ENCODE measurements at places on chromosomes 11 and 22.

- no peak for DNase-seq
These were observed 58.2 kb downstream of the ACER3 start for GRCh38 chr11:76918941-76919386.

- no peak for DNase-seq
These were observed 111.5 kb downstream of the PKNOX2 start for GRCh38 chr11:125275905-125276618.

- no peak for DNase-seq
These were observed 16.0 kb downstream of the CLDN5 start for GRCh38 chr22:19508024-19508776.

GRCh38 chr11:61022311-61023085 is 51.0 kb downstream of the CD6 start:
- DNase-seq: no peak

- no peak for DNase-seq
These were observed 15.4 kb downstream of the GGA1 start for GRCh38 chr22:37624017-37624365.

DNA sequence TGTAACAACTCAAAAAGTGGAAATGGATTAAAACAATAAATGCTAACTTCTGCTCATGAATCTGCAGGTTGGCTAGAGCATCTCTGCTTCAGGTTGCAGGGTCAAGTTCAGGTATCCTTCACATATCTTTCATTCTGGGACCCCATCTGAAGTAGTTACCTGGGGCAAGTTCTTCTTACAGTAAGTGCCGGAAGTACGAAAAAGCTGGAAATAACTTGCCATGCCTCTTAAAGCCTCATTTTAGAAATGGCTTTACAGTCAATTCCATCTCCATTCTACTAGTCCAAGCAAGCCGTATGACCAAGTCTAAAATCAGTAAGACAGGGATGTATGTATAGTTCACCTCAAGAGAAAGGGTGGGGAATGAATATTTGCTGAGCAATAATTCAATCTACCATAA is 93.7 kb downstream of the FCHSD2 start:
- no peak for DNase-seq

DNA sequence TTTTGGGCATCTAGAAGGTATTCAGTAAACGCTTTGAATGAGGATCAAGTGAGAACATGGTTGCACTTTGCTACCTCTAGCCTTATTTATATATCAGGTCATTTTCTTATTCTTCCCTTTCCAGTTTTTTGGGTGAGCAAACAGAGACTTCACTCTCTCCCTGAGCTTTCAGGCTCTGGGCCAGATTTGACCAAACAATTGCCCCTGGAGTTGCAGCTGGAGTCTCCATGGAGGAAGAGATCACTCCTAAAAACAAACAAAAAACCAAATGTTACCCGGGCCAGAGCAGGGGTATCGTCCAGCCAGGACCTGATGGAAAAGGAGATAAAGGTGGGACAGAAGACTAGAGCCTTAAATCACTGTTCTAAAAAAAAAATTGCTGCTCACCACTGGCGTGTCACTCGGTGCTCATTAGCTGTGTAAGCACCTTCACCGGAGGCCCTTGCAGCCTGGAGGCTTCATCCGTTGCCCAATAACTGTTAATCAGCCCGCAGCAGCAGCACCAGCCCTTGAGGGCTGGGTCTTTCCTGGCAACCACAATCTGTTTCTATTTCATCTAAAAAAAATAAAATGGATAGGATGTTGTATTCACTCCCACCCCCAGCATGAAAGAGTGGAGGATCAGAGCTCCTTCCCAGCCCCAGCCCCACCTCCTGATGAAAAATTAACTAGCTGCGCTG is 125.0 kb downstream of the PKNOX2 start:
- no peak for DNase-seq

DNA sequence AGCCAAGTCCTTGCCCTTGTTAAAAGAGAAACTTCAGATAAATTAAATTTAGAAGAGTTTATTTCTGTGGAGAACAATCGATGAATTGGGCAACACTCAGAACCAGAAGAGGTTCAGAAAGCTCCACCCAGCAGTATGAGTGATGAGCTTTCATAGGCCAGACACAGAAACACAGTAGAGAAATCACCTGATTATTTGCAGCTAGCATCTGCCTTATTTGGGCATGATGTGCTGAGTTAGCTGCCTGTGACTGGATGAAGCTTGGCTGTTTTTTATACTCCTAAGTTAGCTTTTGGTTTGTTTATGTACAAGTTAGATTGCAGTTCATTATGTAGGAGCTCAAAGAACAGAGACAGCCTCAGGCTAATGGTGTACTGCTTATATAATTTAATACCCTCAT is 269.5 kb upstream of the SESN3 start:
- no peak for DNase-seq

GRCh38 chr11:86218125-86219084 is 26.1 kb upstream of the EED start:
- no peak for DNase-seq

DNA sequence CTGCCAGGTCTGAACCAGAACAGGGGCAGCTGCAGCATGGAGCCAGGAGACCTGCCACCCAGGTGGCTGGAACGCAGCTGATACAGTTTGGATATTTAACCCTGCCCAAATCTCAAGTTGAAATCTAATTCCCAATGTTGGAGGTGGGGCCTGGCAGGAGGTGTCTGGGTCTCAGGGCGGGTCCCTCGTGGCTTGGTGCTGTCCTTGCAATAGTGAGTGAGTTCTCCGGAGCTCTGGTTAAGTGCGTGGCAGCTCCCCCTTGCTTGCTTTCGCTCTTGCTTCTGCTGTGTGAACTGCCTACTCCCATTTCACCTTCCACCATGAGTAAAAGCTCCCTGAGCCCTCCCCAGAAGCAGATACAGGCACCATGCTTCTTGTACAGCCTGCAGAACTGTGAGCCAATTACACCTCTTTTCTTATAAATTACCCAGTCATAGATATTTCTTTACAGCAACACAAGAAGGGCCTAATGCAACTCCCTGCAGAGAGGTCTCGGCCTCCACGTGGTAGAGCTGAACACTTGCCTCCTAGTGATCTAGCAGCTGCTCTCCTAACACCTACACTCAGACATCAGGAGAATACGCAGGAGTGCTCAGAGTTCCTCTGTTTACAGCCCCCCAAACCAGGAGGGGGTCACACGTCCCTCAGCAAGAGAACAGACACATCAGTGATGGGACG is 203.7 kb downstream of the CTTN start:
- no peak for DNase-seq

DNA sequence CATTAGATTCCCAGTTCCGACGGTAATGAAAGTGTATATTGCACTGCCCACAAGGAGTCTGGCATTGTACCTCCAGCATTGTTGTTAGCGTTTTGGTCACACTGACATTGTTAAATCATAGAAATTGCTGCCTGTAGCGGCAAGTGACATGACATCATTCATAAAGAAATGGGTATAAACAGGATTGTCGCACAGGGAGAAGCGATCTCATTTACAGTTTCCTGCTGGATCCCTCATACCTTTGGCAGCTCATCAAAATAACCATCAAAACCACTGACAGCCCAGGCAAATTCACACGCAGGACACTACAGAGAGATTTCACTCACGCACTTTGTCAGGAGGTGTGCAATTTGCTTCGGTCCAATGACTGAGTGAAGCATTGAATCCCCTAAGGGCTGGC is 3.5 kb downstream of the HTR3B start:
- DNase-seq: no peak

DNA sequence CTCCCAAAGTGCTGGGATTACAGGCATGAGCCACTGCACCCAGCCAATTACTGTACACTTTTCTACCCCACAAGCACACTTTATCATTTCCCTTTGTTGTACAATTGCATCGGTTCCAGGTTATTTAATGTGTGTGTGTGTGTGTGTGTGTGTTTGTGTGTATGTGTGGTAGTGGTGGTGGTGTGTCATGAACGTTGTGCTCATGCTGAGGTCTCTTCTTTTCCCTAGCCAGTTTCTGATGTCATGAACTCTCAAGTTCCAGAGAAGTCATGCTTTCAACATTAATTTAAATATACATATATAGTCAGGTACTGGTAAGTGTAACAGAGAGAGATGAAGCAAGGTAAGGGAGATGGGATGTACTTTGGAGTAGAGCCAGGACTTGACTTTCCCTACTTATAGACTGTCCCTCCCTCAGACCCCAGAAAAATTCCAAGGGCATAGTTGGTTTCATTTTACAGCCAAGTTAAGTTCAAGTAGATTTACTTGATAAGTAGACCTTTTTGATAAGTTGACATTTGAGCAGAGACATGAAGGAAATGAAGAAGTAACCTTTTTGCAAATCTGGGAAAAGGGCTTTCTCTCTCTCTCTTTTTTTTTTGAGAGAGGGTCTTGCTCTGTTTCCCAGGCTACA is 42.7 kb downstream of the WEE1 start:
- DNase-seq: no peak

DNA sequence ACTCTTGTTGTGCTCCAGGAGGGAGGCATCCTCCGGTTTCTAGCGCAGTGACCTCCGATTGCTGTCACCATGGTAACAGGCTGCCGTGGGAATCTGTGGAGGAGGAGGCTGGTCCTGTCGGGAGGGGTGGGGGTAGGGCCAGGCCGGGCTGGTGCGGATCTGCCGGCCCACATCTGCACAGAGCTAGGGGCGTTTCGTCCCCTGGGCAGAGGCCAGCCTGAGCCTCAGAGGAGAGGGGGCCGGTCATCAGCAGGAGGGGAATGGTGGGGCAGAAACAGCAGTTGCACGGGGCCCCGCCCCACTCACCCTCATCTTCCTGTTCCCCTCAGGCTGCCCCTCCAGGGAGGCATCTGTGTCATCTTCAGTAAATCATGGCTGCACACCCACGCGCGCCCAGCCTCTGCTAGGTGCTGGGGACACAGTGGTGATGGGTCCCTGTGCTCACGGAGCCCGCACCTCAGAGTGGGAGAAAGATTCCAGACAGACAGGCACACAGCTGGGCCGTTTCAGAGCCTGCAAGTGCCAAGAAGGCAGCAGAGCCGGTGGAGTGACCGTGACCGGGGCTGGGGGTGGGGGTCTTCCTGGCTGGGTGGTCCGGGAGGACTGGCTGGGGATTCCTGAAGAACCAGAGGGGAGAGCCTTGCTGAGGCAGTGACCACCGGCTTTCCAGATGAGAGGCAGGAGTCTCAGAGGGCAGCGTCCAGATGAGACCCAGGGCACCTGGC is 120.5 kb downstream of the CACNA1I start:
- no peak for DNase-seq

- no peak for DNase-seq
These were observed 415.1 kb downstream of the ETS1 start for GRCh38 chr11:128172046-128172878.

GRCh38 chr22:28241656-28242290 is 322.7 kb upstream of the PITPNB start:
- no peak for DNase-seq

DNA sequence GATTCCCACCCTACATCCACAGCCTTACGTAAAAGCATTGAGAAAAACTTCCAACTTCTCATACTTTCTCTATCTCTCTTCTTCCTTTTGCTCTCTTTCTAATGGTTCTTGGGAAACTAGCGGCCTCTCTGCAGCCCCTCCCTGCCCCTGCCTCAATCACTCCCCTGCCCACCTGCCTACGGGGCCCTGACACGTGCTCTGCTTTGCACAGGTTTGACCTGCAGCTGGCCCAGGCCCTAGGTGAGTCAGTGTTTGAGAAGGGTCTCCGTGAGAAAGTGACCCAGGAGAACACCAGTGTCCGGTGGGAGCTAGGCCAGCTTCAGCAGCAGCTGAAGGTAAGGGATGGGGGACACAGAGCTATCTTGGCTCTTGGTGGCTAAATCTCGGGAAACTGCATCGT is 160.4 kb downstream of the MYO18B start:
- no peak for DNase-seq

DNA sequence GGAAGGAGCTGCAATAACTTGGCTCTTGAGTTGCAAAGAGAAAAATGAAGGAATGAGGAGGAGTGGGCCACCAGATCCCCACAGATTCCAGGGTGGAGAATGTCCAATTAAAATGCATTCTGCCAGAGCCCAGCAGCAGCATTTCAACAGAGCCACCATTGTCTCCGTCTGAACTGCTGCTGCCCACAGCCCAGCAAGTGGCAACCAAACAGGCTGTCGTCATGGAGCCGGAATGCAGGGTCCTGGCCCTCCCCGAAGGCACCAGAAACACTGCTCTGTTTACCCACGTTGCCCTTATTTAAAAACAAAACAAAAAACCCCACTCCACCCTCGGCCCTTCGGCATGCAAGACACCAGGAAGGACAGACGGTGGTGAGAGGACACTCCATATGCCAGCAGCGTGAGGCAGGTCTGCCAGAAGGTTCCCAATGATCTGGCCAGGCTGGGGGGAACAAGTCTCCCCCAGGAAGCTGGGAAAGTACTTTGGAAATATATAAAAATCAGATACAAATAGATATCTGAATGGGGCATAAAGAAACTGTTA is 32.5 kb downstream of the PLEKHA7 start:
- no peak for DNase-seq

DNA sequence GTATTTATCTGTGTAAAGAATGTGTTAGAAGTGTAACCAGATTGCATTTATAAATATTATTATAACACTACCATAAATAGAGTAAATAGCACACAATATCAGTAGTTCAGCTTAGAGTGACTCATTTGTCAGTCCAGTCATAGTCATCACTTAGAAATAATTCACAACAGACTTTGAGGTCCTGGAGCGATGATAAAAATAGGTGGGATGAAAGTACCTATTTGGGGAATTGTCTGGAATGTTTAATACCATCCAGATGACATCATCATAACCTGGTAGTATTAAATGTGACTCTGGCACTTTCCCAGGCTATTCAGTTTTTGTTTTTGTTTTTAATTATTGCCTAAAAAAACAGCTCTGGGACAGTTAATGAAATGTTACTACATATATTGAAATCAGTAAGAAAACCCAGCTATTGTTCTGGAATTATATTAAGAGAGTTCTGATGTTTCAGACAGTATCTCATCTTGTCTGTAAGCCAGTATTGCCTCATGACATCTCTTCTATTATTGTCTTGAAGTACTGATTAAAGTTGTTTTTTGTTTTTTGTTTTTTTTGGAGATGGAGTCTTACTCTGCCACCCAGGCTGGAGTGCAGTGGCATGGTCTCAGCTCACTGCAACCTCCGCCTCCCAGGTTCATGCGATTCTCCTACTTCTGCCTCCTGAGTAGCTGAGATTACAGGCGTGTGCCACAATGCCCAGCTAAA is 74.8 kb downstream of the SIK2 start:
- DNase-seq: no peak

DNA sequence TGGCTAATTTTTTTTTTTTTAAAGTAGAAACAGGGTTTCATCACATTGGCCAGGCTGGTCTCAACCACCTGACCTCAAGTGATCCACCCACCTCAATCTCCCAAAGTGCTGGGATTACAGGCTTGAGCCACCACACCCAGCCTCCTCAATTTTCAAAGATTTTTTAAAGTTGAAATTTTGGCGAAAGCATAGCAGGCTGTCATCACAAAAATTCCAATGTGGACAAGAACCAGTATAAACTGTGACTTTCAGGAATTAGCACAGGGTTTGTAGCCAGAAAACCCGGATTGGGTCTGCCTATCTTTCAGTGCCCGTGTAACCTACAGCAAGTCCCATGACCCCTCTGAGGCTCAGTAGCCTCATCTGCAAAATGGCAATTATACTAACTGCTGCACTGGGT is 80.2 kb downstream of the SGSM3 start:
- DNase-seq: no peak

GRCh38 chr11:3810951-3811350 is 2.6 kb downstream of the PGAP2 start:
- no peak for DNase-seq

Measured in activated gamma-delta T cell (primary cell).